ENCODE measurements at places on chromosomes 5 and 9.

DNA sequence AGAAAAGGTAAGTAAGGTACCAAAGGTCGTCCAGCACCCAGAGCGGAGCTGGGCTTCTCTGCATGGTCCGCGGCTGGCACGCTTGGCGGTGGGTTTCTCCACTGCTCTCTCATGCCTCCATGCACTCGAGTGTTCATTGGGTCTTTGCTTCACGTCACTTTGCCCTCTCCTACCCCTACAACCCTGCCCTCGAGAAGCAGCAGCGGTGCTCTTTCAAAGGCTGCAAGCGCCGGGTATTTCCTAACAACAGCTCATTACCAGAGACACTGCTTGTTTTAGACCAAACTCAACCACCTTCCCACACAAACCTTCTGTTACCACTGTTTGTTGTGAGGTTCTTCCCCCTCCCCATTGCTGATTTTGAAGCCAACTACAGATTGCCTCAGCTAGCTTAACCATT lies 21.5 kb upstream of the ZBTB34 start:
- DNase-seq = no peak

DNA sequence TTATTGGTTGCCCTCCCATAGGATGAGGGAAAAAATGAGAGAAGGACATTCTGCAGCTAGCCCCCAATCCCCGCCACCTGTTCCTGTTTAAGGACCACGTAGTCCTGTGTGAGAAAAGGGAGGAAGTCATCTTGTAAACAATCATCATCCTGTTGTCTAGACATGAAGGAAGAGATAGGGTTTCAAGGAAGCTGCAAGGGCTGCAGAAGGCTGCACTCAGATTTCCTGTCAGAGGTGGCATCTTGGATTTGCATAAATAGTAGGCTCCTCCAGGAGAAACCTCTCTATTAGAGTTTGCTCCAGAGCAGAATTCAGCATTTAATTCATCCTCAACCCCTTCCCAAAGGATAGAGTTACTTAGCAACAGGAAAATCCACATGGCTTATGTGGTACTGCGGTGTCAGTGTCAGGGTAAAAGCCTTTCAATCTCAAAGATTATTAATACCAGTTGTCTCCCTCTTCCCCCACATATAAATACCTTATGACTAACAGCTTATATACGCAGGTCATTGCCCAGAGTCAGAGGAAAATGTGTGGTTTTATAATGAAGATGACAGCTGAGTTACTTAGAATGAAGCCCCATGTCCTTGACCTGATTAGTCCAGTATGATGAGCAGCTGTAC lies 4.6 kb upstream of the DNAJC18 start:
- DNase-seq = no peak

DNA sequence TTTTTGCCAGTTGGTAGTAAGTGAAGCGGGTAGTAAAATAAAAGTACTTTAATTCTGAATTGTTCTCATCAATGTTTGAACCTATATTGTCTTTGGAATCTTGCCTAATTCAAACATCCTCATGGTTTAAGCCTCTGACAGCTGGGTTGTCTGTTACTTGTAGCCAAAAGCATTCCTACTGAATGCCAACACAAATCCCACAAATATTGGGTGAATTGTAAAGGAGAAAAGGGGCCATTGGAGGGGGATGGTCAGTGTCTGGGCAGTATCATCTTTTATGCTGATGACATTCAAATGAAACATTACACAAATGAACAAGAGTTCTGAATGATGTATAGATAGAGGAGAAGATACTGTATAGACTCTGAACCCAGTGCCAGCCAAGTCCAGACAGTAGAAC lies 309.5 kb downstream of the OSTF1 start:
- DNase-seq = no peak

- no peak for DNase-seq
These were observed 175.8 kb downstream of the TSSK1B start for GRCh38 chr5:113259034-113259433.

DNA sequence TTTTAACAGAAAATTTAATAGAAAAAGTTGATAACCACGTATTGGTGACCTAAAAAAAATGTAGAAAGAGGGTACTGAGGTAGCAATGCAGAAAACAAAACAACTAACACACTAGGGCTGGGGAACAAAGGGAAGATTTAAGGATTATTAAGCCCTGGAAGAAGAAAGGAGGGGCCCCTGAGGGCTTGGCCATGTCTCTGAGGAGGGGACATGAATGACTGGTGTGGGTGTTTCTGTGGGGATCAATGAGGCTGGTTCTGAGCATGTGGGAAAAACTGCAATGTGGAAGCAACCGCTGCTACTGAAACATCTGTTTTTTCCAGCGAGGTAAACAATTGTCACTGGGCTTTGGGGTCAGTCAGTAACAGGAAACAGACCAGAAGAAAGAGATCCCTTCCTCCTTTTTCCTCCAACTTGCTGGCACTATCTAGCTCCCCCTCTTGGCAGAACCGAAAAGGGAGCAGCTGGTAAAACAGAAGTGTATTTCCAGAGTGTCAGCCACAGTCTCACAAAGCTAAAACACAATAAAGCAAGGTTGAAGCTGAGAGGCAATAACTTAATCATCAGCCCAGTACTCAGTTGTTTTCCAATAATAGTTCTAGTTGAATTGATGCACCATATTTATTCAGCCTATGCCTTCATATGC lies 48.3 kb downstream of the ATPSCKMT start:
- DNase-seq = no peak

GRCh38 chr5:95543017-95543705 lies 11.6 kb downstream of the SKIC3 start:
- no peak for DNase-seq

- no peak for DNase-seq
These were observed 8.4 kb downstream of the SMARCA2 start for GRCh38 chr9:2023532-2023931.

DNA sequence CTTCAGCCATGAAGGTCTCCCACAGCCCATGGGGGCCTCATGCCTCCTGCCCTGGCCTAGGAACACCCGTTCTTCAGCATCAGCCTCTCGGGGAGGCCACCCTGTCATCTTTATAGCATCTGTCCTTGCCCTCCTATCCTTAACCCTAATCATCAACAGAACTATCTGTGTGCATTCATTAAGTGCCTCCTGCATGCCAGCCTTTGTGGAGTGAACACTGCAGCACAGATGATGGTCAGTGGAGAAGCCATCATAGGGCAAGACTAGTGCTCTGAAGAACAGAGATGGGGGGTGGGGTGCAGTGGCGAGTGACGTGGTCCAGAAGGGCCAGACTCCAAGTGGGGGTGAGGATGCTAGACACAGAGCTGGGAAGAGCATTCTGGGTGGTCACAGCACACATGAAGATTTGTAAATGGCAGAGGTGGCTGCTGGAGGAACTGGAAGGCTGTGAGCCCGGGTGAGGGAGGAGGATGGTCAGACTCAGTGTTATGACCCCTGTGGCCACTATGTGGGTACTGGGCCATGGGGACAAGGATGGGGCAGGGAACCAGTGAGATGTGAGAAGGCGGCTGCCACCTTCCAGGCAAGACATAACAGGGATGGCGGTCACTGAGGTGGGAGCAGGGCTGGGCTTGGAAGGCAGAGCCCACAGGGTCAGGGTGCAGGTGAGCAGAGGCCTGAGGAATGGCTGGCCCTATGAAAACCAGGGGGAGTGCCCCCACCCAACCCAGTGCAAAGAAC lies 3.6 kb upstream of the CARD19 start:
- DNase-seq = no peak

DNA sequence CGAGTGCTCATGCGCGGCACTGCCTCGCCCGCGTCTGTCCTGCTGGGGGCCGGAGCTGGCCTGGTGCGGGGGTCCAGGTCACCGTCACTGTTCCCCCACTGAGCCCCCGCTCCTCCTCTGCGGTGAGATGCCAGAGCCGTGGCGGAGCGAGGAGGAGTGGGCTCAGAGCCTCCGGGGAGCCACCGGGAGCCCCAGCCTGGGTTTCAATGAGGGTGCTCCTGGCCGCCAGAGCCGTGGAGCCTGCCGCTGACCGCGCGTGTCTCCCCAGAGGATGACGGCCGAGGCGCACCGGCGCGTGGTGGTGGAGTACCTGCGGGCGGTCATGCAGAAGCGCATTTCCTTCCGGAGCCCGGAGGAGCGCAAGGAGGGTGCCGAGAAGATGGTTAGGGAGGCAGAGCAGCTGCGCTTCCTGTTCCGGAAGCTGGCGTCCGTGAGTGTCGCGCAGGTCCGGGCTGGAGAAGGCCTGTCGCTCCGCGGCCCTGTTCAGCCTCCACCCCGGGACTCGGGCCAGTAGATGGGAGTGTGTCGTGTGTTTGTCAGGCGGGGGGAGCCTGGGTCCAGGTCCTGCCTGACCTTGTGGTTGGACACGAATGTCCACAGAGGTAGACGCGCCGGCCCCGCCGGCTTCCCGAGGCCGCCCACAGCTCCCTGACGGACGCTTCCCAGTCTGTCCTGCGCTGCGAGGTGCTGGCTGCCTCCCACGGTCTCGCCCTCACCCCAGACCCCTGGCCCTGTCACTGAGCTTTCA lies 22.0 kb downstream of the EXOC3 start:
- no peak for DNase-seq

DNA sequence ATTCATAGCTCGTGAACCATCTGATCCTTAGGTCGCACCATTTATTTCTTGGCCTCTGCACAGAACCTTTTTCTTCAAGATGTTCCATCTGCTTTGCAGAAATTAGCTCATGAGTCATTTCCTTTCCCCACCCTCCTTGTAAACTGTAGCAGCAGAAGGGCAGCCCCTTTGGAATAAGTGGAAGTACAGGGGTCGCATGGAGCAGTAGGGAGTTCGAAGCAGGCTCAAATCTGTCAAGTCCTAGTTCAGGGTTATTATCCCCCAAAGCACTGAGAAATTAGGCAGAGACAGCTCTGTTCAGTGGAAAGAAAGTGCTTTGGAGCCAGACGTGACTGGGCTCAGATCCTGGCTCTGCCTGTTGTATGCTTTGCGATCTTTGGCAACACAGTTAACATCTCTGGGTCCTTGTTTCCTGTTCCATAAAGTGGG lies 84.2 kb downstream of the SGCD start:
- no peak for DNase-seq

DNA sequence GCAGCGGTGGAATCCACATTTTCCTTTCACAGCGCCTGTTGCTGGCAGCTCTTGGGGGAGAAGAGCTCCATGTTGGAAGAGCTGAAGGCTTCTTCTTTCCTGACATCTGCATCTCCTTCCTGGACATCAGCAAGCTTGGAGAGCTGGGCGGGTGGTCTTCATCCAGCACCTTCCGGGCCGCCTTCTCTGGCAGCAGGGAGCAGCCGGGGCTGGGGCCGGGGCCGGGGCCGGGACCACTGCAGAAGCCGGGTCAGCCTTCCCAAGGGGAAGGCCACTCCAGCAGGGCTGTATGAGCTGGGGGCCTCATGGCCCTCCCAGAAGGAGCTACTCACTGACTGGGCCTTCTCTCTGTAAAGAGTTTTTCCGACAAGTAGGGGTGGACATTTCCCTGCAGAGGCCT lies 787.5 kb downstream of the TLE4 start:
- no peak for DNase-seq

GRCh38 chr9:20309124-20309523 lies 313.2 kb downstream of the MLLT3 start:
- no peak for DNase-seq

GRCh38 chr9:81814794-81815464 lies 113.3 kb upstream of the SPATA31D4 start:
- DNase-seq = no peak

GRCh38 chr5:90223756-90224155 lies 185.8 kb downstream of the CETN3 start:
- DNase-seq = no peak

DNA sequence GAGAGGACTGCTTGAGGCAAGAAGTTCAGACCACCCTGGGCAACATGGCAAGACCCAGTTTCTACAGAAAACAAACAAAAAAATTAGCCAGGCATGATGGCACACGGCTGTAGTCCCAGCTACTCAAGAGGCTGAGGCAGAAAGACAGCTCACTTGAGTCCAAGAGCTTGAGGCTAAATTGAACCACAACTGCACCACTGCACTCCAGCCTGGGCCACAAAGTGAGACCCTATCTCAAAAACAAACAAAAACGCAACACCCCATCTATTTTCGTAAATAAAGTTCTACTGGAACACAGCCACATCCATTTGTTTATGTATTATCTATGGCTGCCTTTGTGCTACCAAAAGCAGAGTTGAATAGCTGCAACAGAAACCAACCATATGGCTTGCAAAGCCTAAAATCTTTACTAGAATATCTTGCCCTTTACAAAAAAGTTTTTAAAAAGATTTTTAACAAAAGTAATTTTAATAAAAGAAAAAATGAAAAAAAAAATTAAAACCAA lies 67.5 kb downstream of the SETX start:
- no peak for DNase-seq

GRCh38 chr5:137136991-137137632 lies 362.0 kb downstream of the SPOCK1 start:
- DNase-seq = no peak

GRCh38 chr9:129889941-129890717 lies 54.9 kb downstream of the USP20 start:
- peak; percentile 62 for DNase-seq

DNA sequence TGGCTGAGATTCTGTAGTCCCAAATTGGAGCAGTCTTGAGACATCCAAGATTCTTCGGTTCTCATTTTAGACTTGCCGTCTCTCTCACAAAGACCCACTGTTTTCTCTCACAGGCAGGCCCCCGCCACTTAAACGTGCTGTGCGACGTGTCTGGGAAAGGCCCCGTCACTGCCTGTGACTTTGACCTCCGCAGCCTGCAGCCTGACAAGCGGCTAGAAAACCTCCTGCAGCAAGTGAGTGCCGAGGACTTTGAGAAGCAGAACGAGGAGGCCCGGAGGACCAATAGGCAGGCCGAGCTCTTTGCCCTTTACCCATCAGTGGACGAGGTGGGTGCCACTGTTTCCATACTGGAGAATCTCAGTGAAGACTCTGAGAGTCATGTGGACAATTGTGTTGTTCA lies 97.2 kb downstream of the DOCK8 start:
- no peak for DNase-seq

DNA sequence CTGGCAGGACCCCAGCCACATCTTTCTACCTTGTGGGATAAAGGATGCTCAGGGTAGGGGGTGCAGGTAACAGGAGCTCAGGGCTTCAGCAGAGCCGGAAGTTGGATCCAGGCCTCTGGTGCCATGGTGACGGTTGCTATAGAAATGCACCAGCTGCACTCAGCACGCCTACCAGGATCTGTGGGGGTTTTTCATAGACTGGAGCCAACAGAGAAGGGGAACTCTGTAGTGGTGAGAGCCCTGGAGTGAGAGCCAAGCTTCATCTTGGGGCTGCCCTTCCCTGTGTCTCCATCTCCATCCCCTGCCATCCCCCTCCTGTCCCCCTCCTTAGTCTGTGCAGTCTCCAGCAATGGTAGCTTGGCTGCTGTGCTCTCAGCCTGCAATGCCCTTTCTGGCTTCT lies 27.5 kb upstream of the BOD1 start:
- DNase-seq = no peak

DNA sequence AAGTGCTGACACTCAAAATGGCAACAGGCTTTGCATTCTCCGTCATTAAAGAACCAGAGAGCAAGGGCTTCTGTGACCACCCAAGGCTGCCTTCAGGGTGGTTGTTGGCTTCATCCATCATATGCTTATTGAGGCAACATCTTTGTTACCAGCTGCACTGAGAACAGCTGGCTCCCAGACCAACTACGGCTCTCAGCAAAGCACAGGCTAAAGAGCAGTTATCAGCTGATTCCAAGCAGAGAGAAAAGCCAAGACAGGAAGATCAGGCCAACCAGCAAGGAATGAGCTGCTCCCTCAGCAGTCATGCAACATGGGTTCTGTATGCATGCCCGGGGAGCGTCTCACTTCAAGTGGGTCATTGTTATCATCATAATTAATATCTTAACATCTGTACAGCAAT lies 358.9 kb downstream of the ACTL7B start:
- no peak for DNase-seq
